ENCODE measurements at places on chromosomes 4 and X. TPM values are rescaled to one million over a fixed set of nuclear protein-coding genes. Genes with fewer than 3 reads are reported as not detected.

GRCh38 chr4:48602763-48603162 lies 112.7 kb downstream of the ZAR1 start:
- peaks cover 10% of the 10 kb centered on the region for H3K4me1 ChIP-seq
- DNase-seq: no peak
- no peaks in the 10 kb centered on the region for H3K27me3 ChIP-seq
- no peak overlapping the region for H3K27ac ChIP-seq

The SLC6A14 gene
- total RNA-seq: 0.44 TPM

DNA sequence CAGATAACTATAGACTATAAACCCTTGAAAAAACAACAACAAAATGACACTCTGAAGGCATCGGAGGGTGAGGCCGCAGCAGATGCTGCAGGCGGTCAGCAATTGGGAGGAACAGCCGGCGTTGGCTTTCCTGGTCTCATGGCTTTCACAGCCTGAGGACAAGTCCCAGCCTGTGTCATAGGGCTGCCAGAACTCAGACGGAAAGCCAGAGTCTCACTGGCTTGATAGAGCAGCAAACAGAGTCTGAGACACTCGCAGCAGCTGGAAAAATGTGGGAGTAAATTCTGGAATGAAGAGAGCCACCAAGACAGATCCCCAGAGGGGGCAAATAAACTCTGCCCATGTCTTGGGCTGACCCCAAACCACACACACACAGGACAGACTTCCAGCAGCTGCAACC lies 86.3 kb downstream of the PPP2R2C start:
- H3K4me1 ChIP-seq: peaks cover 5% of the 10 kb centered on the region
- no peak overlapping the region for H3K27ac ChIP-seq
- H3K4me3 ChIP-seq: no peak overlapping the region
- no peaks in the 10 kb centered on the region for H3K27me3 ChIP-seq
- H3K36me3 ChIP-seq: no peaks in the 10 kb centered on the region

The IL15 gene
- 1.3 TPM for total RNA-seq

DNA sequence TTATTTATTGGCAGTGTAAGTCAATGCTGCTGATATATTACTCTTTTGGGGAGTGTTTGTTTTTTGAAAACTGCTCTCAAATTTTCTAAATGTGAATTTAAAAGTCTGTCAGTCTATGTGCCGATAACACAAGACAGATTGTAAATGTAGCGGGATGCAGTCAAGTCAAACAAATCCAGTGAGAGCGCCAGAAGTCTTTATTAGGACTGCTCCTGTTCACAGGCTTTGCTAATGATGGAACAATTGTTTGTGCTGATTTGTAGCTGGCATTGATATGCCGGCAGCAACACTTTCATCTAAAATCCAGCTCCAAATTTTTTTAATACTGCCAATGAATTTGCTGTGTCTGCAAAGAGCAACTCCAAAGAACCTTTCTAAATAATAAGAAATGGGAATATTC lies 78.7 kb upstream of the TET2 start:
- no peak overlapping the region for H3K4me3 ChIP-seq
- no peaks in the 10 kb centered on the region for H3K36me3 ChIP-seq
- H3K27ac ChIP-seq: no peak overlapping the region
- DNase-seq: no peak
- no peaks in the 10 kb centered on the region for H3K27me3 ChIP-seq

GRCh38 chr4:108635070-108635655 lies 14.8 kb downstream of the RPL34 start:
- H3K27me3 ChIP-seq: no peaks in the 10 kb centered on the region
- no peak overlapping the region for H3K4me3 ChIP-seq
- peaks cover 63% of the 10 kb centered on the region for H3K36me3 ChIP-seq
- peak; percentile 55 for DNase-seq
- H3K4me1 ChIP-seq: peaks cover 24% of the 10 kb centered on the region

The PHEX gene
- 0.69 TPM for total RNA-seq

DNA sequence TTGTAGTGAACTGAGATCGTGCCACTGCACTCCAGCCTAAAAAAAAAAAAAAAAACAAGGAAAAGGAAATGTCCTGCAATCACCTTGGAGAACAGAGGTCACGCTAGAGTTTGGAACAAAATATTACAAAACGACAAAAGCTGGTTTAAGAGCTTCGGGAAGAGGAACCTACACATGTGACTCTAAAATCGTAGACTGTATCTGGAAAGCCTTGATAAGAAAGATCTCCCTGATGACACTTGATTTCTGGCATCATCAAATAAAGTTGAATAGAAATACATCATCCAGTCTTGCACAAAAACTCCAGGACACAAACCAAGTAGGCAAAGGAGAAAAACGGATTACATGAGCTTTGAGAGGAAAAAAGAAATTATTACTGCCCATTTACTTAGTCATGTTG lies 31.1 kb upstream of the DOCK11 start:
- H3K36me3 ChIP-seq: no peaks in the 10 kb centered on the region
- no peak overlapping the region for H3K4me3 ChIP-seq
- H3K27me3 ChIP-seq: no peaks in the 10 kb centered on the region
- DNase-seq: no peak

The TRAM1L1 gene
- 0.75 TPM for total RNA-seq

Measured in MCF 10A (cell line).